ENCODE measurements at places on chromosomes 11 and 22.

DNA sequence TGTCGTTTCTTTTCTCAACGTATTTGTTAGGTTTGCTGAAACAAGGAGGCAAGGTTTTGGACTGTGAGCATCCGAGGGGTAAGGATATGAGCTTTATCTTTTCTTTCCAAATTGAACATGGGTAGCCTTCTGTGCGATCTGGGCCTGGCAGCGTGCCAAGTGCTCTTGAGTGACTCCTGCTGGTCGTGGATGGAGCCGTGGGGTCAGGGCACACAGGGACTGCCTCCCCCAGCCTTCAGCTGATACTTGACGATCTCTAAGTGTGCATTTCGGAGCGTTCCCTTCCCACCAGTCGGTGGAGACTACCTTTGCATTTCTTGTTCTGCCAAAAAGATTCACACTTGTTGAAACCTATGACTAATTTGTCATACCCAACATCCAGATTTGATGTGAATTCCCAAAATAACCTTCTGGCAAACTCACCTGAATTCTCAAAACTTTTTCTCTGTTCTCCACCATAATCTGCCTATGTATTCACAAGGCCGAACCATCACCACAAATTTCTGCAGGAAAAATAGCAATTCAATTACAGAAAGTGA, 40.1 kb upstream of the CLMP start:
- peak; percentile 17 for DNase-seq

DNA sequence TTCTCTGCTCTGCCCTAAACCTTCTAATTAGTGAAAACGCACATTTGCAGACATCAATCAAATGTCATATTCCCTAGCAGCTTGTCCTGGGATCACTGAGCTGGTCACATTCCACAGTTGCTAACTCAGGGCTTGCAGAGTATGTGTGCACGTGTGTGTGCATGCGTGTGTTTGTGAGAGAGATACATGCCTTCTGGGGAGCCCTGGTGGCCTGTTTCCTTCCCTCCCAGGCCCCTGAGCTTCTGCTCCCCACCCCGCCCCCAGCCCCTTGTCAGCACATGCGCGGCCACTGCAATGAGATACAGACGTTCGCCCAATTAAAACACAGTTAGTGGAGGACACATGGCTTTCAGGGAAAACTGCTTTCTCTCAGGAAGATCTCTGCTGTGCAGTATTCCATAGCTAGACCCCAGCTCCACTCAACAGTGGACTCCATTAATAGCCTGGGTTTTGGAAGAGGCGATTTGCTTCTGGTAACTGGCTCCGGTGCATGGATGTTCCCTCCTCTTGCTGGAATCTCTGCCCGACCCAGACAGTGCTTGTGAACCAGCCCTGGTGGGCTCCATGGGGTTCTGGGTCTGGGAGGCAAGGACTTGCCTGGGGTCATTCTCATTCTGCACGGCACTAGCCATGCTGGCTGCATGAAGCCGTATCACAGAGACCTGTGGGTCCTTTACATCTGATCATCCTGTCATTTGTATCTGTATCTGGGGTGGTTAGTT, 17.7 kb downstream of the LRP5 start:
- no peak for DNase-seq

DNA sequence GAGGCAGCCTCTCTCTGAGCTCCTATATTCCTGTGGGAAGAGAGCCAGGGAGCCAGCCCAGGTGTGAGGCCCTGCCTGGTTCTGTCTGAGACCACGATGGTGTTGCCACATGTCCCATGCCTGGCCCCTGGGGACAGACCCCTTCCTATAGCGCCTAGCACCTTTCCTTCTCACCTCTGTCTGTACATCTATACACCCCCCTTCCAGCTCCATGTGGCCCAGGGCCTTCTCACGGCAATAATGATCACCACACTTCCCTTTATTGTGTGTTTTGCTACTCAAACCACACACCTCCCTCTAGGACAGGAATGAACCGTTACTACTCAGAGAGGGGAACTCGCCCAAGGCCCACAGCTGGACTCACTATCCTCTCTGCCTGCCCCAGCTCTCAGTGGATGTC, 12.8 kb downstream of the CD82 start:
- no peak for DNase-seq

- DNase-seq, result no peak
These were observed 53.8 kb downstream of the DENND5A start for GRCh38 chr11:9211322-9211721.

DNA sequence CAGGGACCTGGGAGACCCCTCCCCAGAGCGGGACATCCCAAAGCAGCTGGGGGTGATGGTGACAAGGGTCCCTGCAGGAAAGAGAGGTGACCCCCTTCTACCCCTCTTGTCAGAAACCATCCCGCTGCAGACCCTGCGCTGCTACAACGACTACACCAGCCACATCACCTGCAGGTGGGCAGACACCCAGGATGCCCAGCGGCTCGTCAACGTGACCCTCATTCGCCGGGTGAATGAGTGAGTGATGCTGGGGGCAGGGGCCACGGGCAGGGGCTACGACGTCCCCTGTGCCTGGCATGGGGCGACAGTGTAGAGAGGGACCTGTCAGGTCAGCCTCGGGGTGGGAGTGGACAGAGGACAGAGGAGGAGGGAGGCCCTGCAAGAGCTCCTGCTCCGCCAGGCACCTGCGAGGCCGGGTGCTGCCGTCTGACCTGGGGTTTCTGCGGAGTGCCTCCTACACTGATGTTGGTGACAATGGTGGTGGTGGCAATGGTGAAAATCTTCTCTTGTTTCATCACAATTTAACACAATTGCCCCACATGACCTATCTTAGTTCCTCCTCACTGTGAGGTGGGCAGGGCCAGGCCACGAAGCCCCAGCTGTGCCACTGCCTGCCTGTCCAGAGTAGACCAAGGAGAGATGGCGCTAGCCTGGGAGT, 9.8 kb downstream of the CSF2RB start:
- DNase-seq, result no peak

GRCh38 chr22:49959782-49960158, 802 bp upstream of the PIM3 start:
- DNase-seq, result no peak

GRCh38 chr22:38728871-38729796, 23.4 kb downstream of the GTPBP1 start:
- DNase-seq, result no peak

DNA sequence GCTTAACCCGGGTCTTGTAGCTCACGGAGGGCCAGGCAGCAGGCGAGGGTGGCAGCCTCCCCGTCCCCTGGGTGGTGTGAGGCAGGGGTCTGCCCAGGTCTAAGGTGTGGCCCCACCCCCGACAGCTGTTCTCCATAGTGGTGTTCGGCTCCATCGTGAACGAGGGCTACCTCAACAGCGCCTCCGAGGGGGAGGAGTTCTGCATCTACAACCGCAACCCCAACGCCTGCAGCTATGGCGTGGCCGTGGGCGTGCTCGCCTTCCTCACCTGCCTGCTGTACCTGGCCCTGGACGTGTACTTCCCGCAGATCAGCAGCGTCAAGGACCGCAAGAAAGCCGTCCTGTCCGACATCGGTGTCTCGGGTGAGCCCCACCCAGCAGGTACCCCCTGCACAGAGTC, 24.4 kb downstream of the SYNGR1 start:
- DNase-seq, result no peak

GRCh38 chr11:124898263-124898680, 607 bp upstream of the ROBO4 start:
- DNase-seq, result no peak

GRCh38 chr11:134039726-134040385, 29.0 kb upstream of the JAM3 start:
- no peak for DNase-seq

Data from stimulated activated CD8-positive, alpha-beta memory T cell treated with anti-CD3 and anti-CD28 coated beads, Interleukin-2, amount 100 ng/mL, for 48 hours (primary cell).